ENCODE measurements at places on chromosomes 3 and 15.

- no peak for DNase-seq
These were observed 79.5 kb upstream of the UMPS start for GRCh38 chr3:124650798-124651197.

DNA sequence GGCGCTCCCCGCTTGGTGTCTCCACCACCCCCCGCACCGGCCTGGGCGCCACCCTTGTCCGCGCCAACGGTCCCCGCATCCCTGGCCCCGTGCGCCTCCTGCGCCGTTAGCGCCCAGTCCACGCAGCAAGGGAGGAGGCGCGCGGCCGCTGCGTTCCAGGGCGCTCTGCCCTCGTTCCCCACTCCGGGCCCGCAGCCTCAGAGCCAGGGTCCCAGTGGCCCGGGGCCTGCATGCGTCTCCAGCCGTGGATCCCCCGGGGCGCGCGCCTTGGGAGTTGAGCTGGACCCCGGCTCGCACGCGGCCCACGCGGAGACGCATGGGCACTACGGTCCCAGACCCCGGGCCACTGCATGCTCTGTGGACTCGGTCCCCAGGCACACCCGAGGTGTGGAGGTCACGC is 7.4 kb upstream of the ITPKA start:
- no peak for DNase-seq

DNA sequence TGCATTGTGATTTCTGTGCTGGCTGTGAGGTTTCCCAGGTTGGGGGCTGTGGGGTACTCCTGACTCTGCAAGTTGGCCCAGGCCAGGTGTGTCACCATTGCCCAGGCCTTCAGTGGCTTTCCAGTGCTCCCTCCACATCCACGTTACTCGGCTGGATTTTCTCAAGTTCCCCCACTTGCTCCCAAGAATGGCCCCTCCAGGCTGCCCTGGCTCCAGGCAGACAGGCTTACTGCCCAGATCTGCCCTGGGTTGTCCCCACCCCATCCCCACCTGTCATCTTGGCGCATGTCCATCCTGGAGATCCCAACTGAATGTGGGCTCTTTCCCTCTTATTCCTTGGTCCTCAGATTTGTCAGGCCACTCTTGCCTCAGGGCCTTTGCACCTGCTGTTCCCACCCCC is 3.6 kb downstream of the APBA2 start:
- no peak for DNase-seq

DNA sequence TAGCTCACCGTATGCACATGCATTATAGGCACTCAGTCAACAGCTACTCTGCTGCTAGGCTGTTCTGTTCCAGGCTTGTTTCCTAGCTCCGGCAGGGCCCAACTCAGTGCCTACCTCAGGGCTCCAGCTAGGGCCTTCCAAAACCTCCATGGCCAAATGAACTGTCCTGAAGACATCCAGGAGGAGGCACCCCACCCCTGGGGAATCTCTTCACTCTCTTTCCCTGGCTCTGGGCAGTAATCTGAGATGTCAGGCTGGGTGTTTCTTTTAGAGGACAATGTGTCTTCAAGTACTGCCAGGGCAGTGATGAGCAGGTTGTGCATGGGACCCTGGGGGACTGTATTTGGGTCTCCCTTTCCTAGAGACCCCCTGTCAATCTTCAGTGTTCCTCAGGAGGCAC is 38.3 kb upstream of the TPM1 start:
- no peak for DNase-seq

DNA sequence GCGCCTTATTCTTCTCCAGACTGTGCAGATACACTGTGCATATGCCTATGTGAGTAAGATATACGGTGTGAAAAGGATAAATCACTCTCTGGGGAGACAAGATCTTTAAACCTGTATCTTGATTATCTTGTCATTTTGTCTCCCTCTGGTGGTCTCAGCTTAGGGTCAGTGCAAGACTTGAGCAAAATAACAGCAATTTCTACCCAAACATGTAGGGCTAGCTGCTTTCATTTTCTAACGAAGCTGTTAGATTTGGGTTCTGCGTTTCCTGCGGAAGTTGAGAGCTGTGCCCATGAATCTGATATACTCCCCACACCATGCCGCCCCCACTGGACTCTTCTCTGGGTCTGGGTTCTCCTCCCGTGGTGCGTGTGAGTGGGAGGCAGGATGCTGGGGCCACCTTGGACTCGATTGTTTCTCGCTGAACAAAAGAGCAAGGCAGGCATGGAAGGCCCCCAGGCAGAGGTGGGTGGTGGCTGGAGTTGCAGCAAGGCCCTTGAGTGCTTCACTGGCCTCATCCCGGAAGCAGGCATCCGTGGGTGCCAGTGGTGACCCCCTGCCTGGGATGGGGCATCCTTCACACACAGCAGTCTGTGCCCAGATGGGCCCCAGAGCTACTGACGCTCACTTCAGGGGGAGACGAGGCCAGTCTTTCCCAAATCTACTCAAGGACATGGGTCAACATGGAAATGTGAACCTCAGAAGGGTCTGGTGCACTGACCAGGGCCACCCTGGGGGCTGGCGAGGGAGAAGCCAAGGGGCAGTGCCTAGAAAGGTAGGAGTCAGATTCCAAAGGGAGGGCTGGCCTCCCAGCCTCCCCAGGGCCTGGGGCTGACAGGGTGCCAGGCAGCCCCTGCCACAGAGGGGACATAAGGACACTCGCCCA is 179.6 kb downstream of the NSMCE3 start:
- DNase-seq, result no peak

DNA sequence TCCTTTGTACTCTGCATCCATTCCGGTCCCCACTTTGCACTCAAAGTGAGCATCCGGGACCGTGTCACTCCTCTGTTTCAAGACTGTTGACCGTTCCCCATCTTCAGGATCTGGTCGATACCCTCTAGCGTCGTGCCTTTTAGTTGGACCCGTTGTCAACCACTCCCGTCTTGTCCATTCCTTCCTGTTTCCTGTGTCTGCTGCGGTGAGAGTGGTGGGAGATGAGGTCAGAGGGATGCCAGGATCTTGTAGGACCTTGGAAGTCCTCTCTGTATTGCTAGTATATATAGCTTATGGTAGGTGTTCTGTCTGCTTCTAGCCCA is 624 bp downstream of the BRK1 start:
- DNase-seq, result no peak

DNA sequence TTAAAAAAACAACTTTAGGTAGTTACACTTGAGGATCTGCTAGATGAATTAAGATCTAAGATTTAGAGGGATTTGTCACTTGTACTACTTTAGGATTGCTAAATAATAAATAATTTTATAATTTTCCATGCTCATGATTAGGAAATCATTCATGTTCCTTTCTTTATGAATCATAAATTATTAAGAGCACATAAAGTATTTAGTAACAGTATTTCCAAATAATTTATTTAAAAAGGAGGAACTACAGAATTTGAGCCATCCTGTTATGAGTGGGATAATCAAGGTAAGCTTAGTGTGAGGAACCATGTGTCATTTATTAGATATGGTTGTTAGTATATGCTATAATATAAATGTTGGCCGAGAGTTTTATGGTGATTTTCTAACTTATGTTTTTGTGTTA is 37.5 kb upstream of the C3orf38 start:
- DNase-seq, result no peak

GRCh38 chr3:119562307-119562961 is 3.0 kb upstream of the CD80 start:
- no peak for DNase-seq

- DNase-seq, result peak; percentile 39
These were observed 1.5 kb downstream of the ITPKA start for GRCh38 chr15:41494922-41495735.

DNA sequence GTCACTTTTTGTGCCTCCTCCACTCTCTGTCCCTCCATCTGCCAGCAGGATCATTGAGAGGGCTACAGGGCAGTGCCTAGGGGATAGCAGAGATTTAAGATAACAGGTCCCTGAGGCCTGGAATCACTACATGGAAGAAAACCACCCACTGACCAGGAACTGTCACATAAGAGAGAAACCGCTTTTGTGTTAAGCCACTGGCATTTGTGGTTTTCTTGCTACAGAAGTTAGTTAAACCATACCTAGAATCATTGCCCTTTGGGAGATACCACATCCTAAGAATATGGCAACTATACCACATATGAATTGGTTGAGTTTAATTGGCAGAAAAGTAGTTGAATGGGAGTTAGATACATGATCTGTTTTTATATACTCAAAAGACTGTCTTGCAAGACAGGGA is 112.8 kb upstream of the LPP start:
- DNase-seq, result no peak

DNA sequence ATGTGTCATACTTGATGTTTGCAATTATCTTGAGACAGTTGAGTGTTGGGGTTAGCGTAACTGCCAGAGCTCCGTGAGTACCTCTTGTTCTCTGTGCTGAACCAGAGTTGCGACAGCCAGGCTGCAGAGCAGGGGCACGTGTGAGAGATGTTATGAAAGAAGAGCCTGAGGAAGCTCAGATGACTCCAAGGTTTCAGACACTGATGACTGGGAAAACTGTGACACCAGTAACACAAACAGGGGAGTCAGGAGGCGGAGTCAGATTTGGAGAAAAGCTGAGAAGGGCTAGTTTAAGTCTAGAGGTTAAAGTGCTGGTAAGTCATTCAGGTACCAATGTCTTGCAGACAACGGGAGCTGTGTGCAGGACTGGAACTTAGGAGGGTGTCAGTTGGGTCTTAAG is 45.0 kb downstream of the BLM start:
- no peak for DNase-seq

Data from hematopoietic multipotent progenitor cell (in vitro differentiated cells).